ENCODE measurements at places on chromosomes 12 and 14.

DNA sequence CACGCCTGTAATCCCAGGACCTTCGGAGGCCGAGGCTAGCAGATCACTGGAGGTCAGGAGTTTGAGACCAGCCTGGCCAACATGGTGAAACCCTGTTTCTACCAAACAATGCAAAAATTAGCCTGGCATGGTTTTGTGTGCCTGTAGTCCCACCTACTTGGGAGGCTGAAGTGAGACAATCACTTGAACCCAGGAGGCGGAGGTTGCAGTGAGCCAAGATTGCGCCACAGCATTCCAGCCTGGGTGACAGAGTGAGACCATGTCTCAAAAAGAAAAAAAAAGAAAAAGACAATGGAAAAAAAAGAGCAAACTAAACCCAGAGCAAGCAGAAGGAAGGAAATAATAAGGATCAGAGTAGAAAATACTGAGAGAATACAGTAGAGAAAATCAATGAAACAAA lies 5.4 kb downstream of the CHURC1 start:
- no peak for DNase-seq

DNA sequence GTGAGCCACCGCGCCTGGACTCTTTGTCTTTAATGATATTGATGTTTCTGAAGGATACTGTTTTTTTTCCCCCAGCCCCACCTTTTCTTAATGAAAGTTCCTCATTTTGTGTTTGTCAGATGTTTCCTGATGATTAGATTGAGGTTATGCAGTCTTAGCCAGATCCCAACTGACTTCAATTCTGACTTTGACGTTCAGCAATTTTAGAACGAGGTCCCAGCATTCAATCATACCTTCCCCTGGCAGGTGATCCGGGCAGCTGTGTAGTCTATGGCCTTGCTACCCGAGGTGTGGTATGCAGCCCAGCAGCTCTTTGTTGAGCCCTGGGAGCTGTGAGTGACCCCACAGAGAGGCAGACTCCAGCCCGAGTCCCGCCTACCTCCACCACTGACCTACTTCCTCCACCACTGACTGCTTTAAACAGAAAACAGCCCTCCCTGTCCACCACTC lies 82.7 kb downstream of the LGMN start:
- DNase-seq = no peak

DNA sequence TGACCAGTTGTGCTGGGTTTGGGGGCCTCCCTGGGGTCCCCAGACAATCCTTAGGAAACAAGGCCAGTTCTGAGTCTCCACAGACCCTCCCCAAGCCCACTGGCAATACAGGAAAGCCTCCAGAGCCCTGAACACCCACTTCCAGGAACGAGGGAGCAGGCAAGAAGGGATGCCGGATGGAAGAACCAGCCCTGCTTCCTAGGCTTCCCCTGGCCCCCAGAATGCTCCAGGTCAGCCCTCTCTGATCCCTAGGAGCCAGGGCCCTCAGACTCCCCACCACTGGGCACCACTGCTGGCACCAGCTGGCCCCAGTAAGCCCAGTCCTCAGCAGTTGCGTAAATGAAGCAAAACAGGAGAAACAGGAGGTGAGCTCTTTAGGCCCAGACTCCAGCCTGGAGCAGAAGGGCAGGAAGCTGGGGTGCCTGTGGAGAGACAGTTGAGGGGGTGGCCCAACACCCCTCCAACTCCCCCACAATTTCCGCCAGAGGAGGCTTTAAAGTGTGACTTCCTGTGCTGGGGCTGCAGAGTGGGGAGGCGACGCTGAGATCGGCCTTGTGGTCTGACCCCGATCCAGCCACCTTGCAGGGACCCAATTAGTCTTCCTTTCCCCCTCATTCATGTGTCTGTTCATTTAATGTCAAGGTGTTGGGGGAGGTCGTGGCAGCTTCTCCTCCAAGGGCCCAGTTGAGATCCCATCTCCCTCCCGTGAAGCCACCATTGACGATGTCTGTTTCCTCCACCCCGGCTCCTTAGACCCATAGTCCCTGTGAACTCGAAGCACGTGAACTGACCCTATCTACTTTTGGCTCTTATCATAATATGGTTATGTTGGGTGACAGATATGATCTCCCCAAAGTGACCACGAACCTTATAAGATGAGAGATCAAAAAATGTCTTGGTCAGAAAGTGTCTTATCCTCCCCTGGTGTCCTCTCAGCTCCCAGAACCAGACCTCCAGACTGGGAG lies 4.7 kb downstream of the TNFRSF1A start:
- no peak for DNase-seq

DNA sequence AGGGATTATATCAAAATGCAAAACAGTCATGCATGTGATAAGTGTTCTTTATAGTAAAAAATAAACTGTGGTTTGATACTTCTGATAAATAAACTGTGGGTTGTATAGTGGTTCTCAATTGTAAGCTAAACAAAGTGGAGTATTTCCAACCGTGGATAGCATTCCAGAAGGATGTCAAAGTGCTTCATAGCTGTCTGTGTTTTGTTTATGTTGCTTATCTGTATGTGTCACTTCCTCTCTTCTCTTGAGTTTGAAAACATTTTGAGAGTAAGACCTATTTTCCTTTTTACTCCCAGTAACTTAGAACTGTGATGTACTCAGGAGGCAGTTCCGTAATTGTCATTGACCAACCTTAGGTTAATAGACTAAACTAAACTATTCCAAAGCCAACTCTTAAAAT lies 415.8 kb downstream of the TMTC2 start:
- DNase-seq = no peak

DNA sequence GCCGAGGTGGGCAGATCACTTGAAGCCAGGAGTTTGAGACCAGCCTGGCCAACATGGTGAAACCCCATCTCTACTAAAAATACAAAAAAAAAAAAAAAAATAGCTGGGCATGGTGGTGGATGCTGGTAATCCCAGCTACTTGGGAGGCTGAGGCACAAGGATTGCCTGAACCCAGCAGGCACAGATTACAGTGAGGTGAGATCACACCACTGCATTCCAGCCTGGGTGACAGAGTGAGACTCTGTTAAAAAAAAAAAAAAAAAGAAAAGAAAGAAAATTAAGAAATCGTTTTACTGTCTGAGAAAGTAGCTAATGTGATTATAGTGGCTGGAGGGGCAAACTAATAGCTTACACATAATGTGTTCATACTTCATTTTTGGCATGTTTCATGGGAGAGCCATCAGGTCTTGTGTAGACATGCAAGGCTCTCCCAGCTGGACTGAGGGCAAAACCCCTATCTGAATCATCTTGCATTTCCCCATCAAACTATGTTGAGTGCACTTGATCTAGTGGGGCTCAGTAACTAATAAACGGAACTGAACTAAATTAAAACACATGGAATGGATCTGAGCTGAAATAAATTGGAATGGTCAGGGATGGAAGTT lies 16.2 kb downstream of the KIF21A start:
- DNase-seq = no peak

GRCh38 chr14:102695167-102695555 lies 82.1 kb upstream of the TRAF3 start:
- no peak for DNase-seq

DNA sequence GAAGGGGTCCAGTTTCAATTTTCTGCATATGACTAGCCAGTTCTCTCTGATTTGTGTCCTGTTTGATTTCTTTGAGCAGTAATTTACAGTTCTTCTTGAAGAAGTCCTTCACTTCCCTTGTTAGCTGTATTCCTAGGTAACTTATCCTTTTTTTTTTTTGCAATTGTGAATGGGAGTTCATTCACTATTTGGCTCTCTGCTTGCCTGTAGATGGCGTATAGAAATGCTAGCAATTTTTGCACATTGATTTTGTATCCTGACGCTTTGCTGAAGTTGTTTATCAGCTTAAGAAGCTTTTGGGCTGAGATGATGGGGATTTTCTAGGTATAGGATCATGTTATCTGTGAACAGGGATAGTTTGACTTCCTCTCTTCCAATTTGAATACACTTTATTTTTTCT lies 77.6 kb upstream of the NID2 start:
- DNase-seq = no peak

GRCh38 chr14:88252498-88252897 lies 70.6 kb downstream of the KCNK10 start:
- DNase-seq = no peak

- no peak for DNase-seq
Observed at GRCh38 chr14:66081594-66082376, 404.4 kb upstream of the CCDC196 start.

DNA sequence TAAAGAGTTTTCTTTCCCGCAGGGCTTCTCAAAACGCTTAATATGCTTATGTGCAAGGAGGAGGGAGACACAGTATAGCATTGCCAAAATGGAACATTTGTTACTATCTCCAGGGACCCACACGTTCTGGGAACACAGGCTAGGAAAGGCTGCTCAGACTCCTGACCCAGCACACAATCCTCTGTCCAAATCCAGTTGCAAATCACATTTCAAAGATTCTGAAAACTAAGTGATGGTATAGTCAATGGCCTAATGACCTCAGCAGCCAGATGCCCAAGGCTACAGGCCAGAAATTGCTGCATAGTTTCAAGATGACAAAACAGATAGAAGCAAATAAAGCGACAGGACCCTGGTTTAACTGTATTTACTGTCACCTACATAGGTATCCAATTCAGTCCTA lies 97.0 kb upstream of the GRIP1 start:
- no peak for DNase-seq

DNA sequence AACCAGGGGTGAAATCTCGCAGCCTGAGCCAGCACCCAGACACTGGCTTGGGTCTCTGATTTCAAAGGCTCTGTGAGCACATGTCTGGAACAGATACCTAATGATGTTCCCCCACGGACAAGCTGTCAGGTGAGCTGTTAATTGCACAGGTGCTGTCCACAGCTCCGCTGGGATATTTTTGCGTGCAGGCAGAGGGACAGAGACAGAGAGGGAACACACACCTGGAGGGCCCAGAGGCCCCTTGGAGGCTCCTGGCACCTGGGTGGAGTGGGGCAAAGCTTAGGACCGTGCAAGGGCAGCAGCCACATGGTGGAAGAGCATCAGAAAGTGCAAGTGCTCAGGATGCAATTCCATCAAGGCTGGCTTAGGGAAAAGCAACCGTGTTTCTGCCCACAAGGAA lies 57.3 kb downstream of the ARL6IP4 start:
- no peak for DNase-seq

- no peak for DNase-seq
Observed at GRCh38 chr12:106265116-106265515, 17.3 kb upstream of the CKAP4 start.

DNA sequence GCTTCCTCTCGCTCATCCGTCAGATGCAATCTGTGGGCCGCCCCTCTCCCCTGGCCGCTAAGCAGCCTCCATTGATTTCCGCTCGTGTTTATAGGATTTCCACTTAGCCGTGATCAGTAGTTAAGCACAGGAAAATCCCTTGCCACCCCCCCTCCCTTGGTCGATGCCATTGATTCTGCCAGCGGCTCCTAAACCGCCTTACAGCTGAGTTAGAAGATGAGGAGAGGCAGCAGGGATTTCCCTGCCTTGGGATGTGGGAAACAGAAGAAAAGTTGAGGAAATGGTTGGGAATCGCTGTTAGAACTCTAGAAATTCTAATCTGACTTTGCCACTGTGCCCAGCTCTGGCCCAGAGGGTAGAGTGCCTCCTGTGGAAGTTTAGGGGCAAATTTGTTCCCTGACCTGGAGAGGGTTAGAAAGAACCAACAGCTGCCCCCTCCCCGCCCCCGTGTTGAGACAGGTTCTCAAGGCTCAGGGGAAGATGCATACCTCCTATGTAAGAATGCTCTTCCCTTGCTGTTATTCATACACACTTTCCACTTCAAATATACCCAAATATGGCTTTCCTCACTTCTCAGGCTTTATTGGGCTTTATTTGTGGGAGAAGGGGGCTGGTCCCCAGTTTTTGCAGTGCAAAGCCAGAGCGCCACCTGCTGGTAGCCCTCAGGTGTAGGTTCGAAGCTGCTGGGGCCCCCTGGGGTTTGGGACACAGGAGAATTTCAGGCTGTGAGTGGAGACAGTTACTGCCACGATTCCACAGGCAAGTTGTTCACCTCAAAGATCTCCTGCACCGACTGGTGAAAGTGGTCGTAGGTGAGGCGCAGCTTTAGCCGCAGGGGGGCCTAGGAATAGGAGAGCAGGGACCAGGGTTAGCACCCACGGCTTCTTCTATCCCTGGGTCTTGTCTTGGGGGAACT lies 3.2 kb downstream of the THTPA start:
- no peak for DNase-seq

GRCh38 chr12:125262851-125263250 lies 197.6 kb downstream of the AACS start:
- DNase-seq = no peak

DNA sequence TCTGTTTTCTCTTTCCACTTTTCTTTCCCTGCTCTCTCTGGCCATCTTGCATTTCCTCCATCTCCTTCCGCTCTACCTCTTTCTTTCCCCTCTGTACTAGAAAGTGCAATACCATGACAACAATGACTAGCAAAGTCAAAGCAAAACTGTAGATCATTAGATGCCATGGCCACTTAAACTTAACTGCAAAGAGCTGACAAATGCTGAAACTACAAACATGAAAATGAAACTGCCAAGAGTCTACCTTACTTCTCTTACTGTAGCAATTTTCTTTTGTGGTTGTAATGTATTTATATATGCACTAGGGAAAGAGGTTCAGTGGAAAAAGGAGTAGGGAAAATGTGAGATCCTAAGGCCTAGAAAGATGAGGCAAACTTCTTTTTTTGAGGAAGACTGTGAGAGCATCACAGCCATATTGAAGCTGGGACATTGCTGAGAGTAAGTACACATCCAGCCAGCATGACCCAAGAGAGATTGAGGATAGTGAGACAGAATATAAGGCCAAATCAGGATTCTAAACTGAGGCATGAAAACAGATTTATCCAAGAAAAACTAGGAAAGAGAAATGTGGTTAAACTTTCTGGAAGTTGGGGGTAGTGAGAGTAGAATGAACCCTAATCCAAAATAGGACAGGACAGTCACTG lies 276.6 kb upstream of the NAV3 start:
- no peak for DNase-seq

GRCh38 chr12:113768850-113769249 lies 197.3 kb downstream of the RBM19 start:
- no peak for DNase-seq

DNA sequence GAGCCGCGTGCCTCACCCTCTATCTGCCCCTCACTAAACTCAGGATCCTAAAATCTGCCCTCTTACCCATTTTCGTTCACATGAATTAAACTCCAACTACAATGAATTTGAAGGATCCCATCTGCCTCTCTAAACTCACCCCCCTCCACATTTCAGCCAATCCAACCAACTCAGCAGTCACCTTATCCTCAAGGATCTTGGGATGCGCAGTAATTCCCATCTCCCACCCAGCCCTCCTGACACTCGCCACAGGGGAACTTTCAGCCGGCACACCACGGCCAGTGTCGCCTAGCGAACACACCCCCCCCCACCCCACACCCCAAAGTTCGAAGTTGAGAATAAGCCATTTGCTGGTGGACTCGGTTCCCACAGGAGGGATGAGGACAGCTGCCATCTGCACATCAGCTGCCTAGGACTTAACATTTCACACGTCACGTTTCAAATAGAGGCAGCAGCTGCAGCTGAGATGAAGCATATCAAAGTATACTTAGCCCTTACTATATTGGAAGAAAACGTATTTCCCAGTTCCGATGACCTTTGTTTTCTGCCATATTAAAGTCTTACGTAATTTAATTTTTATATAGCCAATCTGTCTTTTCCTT lies 8.7 kb upstream of the SELPLG start:
- no peak for DNase-seq
